ENCODE measurements at places on chromosomes 12 and 14. TPM values are rescaled to one million over a fixed set of nuclear protein-coding genes. Genes with fewer than 3 reads are reported as not detected.

RNASE3 gene
- total RNA-seq, result not detected

SOCS2 gene
- total RNA-seq, result 4.1 TPM

GCH1 gene
- total RNA-seq, result 20.4 TPM

ORAI1 gene
- total RNA-seq, result 42.3 TPM

MGAT4C gene
- not detected for total RNA-seq

PPP2R5E gene
- 31.2 TPM for total RNA-seq

CLMN gene
- 0.67 TPM for total RNA-seq

LEMD3 gene
- total RNA-seq, result 68.8 TPM

CDCA3 gene
- 0.80 TPM for total RNA-seq

LRRC9 gene
- not detected for total RNA-seq

ANKS1B gene
- total RNA-seq, result 1.1 TPM

COQ10A gene
- 29.2 TPM for total RNA-seq

SLC25A21 gene
- not detected for total RNA-seq

CD163L1 gene
- not detected for total RNA-seq

SLC6A12 gene
- total RNA-seq, result not detected

RERG gene
- not detected for total RNA-seq

GPR65 gene
- total RNA-seq, result 10.5 TPM

KRT78 gene
- not detected for total RNA-seq

C1R gene
- total RNA-seq, result 4.0 TPM

AHNAK2 gene
- total RNA-seq, result 0.05 TPM

CARMIL3 gene
- 0.05 TPM for total RNA-seq

RNASE13 gene
- total RNA-seq, result not detected

MYF5 gene
- total RNA-seq, result not detected

SDS gene
- total RNA-seq, result not detected

RHOJ gene
- not detected for total RNA-seq

OR4K2 gene
- total RNA-seq, result not detected

AREL1 gene
- 30.6 TPM for total RNA-seq

PRICKLE1 gene
- total RNA-seq, result not detected

GLS2 gene
- 1.6 TPM for total RNA-seq

TMEM253 gene
- not detected for total RNA-seq

REM2 gene
- 9.4 TPM for total RNA-seq

SLC5A8 gene
- total RNA-seq, result not detected

ASIC1 gene
- 2.8 TPM for total RNA-seq

CIROP gene
- not detected for total RNA-seq

TMCC3 gene
- 1.3 TPM for total RNA-seq

SYCP3 gene
- 0.34 TPM for total RNA-seq

FBXO21 gene
- 67.9 TPM for total RNA-seq

SPIC gene
- not detected for total RNA-seq

ZNF385A gene
- total RNA-seq, result 4.7 TPM

GDF3 gene
- not detected for total RNA-seq

PDE3A gene
- total RNA-seq, result not detected

RIPK3 gene
- 18.1 TPM for total RNA-seq

RND1 gene
- total RNA-seq, result 4.8 TPM

All from CD4-positive, alpha-beta T cell (primary cell).